ENCODE measurements at places on chromosomes 7 and 10.

DNA sequence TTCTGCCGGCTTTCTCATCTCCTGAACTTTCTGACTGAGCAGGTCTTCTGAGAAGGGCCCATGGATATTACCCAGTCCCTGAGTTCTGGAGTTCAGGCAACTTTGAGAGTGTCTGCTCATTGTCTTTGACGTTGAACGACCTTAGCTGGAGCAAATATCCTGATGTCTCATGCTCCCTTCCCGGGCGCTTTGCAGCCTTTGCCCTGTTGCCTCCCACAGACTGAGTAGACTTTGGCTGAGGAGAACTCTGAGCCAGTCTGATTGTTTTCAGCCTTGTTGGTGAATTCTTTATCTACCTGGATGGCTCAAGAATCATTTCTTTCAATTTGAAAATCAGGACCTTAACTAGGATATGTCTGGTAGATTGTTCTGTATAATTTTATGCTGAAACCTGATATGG lies 353.7 kb downstream of the GLRX3 start:
- no peak for DNase-seq

DNA sequence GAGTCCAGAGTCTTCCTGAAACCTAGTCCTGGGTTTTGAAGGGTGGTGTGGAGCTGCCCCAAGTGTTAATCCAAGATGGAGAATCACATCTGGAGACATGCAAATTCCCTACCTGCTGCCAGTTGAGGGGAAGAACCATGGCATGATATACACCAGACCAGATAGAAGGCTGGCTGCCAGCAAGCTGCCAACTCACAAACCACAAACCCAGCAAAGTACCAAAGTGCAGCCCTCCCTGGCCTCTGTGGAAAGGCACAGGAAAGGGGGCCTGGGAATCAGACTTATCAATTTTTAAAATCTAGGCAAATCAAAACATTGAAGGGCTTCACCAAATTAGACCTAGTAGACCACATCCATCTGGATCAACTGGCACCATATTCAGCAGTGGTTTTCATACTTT lies 157.0 kb downstream of the TMEM26 start:
- DNase-seq: no peak

GRCh38 chr7:135328053-135328452 lies 94.4 kb downstream of the STRA8 start:
- DNase-seq: no peak

DNA sequence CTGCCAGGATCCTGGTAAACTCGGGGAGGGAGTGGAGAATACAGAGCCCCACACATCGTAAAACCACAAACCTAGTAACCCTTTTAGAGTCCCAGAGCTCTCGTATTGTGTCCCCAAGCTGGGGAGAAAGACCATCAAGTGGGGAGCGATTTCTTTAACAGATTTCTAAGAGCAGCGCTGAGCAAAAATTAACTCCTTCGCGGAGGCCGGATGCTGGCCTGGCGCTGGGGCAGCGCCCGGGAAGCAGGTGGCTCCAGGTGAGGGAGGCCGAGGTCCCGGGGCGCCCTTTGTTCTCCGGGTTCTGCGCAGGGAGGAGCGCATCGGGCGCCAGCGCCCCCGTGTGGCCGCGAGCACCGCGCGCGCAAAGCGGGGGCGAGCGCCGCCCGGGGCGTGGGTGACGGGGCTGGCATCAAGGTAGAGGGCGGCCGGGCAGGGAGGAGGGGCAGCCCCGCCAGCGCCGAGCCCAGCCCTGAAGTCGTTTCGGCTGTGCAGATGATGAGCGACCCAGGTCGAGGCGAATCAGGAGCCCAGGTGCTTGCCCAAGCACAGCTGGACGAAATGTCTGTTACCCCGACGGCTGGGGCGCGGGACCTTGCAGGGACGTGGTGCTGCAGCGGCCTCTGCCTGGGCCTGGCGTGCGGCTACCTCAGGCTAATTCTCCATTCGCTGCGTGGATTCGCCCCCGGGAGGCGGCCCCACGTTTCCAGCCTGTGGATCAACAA lies 10.4 kb upstream of the FGFR2 start:
- DNase-seq: peak; percentile 19

DNA sequence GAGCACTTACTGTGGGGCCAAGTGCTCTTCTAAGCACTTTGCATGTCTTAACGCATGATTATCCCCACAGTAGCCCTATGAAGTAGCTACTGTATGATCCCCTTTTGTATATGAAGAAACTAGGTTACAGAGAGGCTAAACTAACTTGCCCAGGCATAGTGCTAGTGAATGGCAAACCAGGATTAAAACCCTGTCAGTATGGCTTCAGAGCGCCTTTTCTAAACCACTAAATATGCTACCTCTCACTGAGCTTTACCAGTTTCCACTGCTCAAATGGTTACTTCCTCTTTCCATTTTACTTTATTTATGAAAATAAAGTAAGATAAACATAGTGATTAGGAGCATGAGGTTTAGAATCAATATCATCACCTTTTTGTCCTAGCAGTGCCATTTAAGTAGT lies 73.6 kb downstream of the PODXL start:
- DNase-seq: no peak

DNA sequence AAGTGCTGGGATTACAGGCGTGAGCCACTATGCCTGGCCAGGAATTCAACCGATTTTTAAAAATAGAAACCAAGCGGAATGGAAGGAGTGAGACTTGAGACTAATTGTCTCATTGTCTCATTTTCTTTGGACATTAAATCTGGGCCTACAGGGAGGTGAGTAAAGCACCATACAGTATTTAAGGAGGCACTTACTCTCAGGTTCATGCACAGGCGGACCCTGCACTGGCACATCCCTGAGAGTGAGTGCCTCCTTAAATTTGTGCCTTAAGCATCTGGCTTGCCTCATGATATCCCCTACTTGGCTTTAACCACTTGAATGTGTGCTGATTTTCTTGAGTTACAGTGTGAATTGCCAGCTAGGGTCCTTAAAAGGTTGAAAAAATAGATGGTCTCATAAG lies 10.6 kb downstream of the UBE3C start:
- no peak for DNase-seq

GRCh38 chr10:71179382-71179781 lies 33.0 kb upstream of the UNC5B start:
- DNase-seq: no peak
